NCI-H526 (cell line): ENCODE measurements at places on chromosomes 2 and 18.

- no peak for DNase-seq
Measured at GRCh38 chr2:64319896-64320295, 134.1 kb upstream of the LGALSL start.

DNA sequence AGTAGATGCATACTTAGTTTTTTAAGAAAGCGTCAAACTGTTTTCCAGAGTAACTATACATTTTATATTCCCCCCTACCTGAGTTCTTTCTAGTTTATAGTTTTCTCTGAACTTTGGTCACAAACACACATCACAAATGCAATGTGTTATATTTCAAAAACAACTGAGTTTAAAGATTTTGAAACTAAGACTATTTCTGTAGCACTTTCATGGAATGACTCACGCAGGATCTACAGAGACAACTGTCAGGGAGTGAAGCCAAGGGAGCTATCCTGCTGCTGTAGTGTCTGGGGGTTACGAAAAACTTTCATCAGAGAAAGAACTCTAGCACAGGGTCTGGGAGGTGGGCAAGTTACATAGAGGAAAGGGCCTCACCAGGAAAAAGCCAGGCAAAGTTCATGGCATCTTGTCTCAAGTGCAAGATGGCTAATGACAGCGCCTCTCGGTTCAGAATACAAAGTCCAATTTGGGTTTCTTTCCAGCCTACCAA is 66.8 kb downstream of the UXS1 start:
- DNase-seq, result no peak

DNA sequence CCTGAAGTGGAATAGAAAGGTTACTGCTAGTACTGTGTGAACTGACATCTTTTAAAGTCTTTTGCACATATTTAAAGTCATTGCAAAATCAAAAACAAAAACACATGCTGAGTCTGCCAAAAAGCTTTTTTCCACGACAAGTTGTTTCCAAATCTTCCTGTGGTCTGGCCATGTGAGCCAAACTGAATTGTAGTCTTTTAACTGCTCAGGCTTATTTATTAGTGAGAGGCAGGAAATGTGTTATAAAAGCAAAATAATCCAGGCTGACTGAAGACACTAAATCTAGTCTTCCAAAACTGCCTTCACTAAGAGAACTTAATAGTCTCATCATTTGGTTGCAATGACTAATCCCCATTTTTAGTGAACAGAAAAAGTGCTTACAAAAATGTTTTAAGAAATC is 2.3 kb downstream of the KRCC1 start:
- no peak for DNase-seq

- no peak for DNase-seq
Measured at GRCh38 chr18:72675394-72675793, 131.3 kb upstream of the CBLN2 start.

DNA sequence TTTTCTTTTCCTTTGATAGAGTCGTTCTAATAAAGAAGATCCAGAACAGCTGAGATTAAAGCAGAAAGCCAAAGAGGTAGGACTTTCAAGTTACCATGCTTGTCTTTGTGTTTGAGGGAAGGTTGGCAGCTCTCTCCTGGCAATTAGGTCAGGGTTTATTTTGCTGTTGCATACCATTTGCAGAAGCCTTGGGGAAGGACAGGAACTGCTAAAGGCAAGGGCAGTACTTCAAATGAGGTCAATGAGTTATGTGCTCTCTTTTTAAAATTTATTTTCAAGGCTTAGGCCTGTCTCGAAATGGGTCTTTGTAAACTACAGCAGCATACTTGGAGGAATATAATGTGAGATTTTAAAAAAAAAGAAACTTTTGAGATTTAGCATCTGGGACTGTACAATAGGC is 108.9 kb downstream of the TAF4B start:
- DNase-seq, result no peak

DNA sequence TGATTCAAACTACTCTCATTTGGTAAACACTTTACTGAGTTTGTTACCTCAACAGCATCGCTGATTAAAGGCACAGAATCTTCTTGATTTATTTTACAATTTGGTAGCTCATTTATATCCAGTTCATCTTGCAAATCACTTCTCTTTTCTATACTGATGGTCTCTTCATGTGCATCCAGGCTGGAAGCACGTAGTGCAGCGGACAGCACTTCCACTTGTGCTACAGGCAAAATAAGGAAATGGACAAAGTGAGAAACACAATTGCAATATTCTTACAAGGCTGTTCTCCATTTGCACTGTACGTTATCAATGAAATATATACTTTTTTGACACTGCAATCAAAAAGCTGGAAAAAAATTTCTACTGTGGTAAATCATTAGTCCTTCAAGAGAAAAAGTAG is 51.0 kb downstream of the PPP4R1 start:
- DNase-seq, result no peak

GRCh38 chr2:122652670-122653069 is 897.2 kb downstream of the TSN start:
- DNase-seq, result no peak

GRCh38 chr2:238725298-238725697 is 122.6 kb upstream of the TWIST2 start:
- no peak for DNase-seq

DNA sequence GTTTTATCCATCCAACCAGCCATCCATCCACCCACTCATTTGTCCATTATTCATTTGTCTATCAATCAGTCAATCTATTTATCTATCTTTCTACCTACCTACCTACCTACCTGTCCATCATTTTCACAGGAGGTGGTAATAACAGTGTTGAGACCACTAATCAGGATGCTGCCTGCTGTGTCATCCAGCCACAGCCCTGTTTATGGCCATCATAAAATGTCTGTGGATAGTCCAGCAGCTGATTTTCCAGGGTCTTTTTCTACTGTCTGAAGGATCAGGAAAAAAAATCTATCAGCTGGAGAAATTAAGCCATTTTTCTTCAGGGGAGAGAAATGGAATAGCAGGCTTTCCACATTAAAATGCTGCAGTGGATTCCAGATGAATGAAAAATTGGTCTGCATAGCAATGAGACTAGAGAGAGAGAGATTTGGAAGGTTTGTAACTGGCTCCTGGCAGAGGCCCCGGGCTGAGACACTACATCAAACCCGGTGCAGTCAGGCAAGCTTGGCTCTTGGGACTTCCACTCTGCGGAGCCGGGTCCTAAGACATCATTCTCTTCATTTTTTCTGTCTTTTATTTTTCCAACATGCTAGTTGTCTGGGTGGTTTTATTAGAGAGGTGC is 33.0 kb upstream of the BOD1L2 start:
- DNase-seq, result no peak

DNA sequence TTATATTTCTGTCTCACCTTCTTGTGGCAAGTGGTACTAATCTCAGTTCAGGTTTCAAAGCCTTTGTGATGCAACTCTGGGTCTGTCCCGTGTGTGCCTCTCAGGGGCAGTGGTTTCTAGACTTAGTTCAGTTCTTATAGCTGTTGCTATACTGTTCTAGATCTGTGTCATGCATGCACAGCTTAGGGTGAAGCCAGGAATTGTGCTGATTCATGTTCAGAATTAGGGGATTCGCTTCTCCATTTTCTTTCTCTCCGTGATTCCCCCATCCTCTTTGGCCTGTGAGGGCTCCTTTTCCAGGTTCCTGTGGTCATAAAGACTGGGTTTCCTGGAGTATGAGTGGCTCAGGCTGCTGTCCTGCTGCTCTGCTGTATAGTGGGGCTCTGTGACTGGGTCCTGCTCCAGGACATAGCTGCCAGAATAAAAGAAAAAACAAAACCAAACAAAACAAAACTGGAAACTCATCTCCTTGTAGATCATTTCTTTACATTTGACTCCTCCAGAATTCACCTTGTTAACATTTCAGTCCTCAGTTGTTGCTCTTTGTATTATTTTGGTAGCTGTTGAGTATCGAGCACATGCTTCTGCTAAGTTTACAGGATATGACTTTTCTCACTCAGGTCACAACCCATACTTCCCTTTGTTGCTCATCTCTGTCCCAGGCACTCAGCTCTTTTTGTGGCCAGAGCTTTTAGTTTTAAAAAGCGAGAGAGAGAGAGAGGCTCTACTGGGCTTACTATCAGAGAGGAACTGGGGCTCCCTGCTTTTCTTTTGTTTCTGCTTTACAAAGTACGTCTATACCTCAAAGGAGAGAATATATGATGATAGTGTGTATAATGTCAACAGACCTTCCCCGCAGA is 34.2 kb downstream of the CERS6 start:
- no peak for DNase-seq

GRCh38 chr2:22885245-22885644 is 499.7 kb upstream of the KLHL29 start:
- DNase-seq, result no peak

GRCh38 chr2:144227427-144228105 is 292.4 kb downstream of the ZEB2 start:
- no peak for DNase-seq

DNA sequence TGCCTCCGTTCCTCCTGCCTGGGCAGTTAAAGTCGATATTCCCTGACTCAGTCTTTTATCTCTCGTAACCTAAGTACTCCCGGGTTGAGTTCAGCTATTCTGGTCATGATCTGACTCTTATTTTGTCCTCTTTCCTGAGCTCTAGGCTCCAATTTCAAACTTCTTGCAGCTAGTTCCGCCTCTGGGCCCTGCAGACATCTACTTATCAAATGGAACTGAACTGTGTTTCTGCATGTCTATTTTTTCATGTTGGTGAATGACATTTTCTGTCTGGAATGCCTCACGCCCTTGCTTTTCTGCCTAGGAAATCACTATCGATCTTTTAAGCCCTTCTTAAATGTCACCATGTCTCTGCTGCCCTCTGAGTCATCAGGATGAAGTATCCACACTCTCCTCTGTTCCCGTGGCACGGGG is 101.5 kb downstream of the VAPA start:
- DNase-seq, result no peak

DNA sequence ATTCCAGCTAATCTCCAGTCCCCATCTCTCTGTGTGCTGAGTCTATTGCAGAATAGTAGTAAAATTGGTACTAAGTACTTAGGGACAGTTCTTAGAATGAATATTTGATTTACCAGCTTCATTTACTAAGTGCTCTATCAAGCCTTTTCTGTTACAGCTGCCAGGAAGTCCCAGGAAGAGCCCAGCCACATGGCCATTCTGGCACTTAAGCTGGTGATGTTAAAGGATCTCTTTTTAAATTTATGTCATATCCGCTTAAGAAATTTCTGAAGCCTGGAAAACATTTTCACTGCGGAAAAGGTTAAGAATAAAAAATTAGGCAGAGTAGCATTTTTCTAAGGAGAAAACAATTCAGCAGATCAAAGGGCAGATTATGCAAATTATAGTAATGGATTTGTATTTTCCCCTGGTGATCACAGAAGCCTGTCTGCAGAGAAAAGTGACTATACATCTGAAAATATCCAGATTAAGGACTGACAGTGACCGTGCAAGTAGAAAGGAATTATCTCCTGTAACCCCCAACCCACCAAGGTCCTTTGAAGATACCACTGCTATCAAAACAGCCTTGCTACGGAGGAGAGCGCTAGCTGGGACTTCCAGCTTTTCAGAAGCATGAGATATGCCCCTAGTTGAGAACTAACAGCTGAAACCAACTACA is 260.8 kb downstream of the SH3BP4 start:
- no peak for DNase-seq

DNA sequence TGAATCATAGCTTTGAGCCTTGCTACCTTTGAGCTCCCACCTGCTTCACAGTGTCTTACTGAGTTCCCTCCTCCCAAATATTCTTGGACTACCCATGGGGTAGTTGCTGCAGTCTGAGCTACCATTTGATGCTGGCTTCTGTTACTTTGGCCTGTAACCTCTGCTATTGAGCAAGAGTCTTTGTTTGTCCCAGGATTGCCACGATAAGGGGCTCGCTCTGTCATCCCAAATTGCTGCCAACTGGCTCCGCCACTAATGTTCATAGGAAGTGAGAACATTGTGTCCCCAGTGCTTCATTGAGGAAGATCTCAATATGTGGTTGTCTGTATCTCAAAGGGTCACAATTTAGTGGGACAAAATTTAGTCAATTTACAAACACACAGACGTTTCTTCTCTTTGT is 103.8 kb downstream of the TRIM43 start:
- DNase-seq, result no peak

DNA sequence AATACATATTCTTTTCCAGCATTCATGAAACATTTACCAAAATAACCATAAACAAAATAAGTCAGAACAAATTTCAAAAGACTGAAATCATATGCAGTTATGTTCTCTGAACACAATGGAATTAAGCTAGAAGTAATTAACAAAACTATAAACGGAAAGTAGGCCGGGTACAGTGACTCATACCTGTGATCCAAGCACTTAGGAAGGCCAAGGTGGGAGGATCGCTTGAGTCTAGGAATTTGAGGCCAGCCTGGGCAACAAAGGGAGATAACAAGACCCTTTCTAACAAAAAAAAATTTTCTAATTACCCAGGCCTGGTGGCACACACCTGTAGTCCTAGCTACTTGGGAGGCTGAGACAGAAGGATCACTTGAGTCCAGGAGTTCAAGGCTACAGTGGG is 14.9 kb downstream of the ATAD2B start:
- no peak for DNase-seq

GRCh38 chr18:75035928-75036327 is 173.0 kb downstream of the PTGR3 start:
- DNase-seq, result no peak

GRCh38 chr18:22613788-22614187 is 196.1 kb upstream of the CTAGE1 start:
- DNase-seq, result no peak

DNA sequence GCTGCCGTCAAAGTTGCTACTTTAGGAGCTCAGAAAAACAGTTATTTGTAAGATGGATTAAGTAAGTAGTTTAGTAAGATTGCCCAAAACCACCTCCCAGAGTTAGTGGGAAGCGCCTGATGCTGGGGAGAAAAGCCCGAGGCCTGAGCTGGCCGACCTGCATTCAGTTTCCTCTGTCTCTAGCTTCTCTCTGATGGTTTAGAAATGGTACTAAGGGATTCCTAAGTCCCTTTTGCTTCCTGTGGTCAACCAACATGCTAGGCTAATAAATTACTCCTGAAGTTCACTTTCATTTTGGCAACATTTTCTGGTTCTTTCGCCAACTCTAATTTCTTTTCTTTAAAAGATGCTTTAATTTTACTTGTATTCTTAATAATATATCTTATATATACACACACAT is 60.1 kb downstream of the ASAP2 start:
- DNase-seq, result no peak

GRCh38 chr2:208620487-208620978 is 213.9 kb downstream of the PTH2R start:
- DNase-seq, result no peak

- DNase-seq, result no peak
Measured at GRCh38 chr18:48320639-48320945, 88.6 kb downstream of the ZBTB7C start.

DNA sequence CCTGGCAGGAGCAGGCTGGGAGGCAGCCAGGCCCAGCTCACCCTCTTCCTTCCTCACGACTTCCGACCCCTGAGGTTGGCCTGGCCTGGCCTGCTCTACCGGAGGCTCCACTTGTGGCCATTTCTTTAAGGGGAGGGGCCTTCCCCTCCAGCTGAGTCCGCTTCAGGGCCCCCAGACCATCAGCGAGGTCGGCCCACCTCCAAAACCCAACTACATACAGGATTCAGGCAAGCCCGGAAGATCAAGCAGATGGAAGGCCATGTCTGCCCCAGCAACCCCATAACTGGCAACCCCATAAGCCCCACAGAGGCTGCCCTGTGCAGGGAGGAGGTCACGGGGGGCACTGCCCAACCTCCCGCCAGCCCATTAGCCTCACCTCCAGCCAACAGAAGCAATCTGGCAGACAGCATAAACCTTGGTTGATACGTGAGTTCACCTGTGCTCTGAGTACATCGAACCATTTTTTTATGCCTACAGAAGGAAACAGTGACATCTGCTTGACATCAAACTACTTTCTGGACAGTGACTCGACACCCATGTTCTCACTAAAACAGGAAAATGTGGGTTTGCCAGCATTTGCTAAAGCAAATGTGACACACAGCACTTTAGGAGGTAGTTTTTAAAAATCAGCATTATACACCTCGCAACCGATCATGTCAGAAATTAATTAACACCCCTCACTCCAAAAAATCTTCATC is 98.9 kb downstream of the EIPR1 start:
- no peak for DNase-seq
